Activated CD8-positive, alpha-beta memory T cell treated with anti-CD3 and anti-CD28 coated beads, Interleukin-2, amount 10 ng/mL, durations not matched to agents 7 days and 5 days (primary cell): ENCODE measurements at places on chromosomes 1 and 21.

GRCh38 chr1:214458541-214458940 lies 92.9 kb downstream of the PTPN14 start:
- no peak overlapping the region for H3K4me3 ChIP-seq
- peaks cover 25% of the 10 kb centered on the region for H3K27me3 ChIP-seq
- H3K4me1 ChIP-seq: peaks cover 9% of the 10 kb centered on the region
- DNase-seq: no peak
- no peaks in the 10 kb centered on the region for H3K36me3 ChIP-seq

- H3K4me3 ChIP-seq: no peak overlapping the region
- no peak for DNase-seq
- no peaks in the 10 kb centered on the region for H3K27me3 ChIP-seq
- no peaks in the 10 kb centered on the region for H3K4me1 ChIP-seq
These were observed 300.7 kb downstream of the SEC16B start for GRCh38 chr1:177669161-177669560.

DNA sequence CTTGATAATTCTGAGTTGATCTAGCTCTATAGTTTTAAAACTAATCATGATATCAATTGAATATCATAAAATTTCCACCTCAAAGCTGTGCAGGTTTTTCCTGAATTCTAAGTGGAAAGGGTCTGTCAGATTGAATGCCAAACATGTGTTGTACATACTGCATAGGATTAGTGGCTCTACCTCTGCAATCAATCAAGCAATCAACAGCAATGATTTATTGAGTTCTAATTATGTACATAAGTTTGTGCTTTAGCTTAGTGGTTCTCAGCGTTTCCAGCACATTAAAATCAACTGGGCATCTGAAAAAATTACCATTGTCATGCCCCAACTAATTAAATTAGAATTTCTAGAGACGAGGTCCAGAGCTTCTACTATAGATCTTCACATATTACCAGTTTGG lies 251.5 kb downstream of the BACH1 start:
- no peak overlapping the region for H3K4me3 ChIP-seq
- no peaks in the 10 kb centered on the region for H3K4me1 ChIP-seq

GRCh38 chr1:156549831-156550230 lies 22.5 kb downstream of the IQGAP3 start:
- H3K4me3 ChIP-seq: no peak overlapping the region
- H3K36me3 ChIP-seq: peaks cover 12% of the 10 kb centered on the region
- no peaks in the 10 kb centered on the region for H3K27me3 ChIP-seq
- DNase-seq: no peak
- peaks cover 15% of the 10 kb centered on the region for H3K4me1 ChIP-seq

- no peak for DNase-seq
- H3K4me3 ChIP-seq: peak overlapping the region; percentile 98
- H3K4me1 ChIP-seq: peaks cover 24% of the 10 kb centered on the region
- H3K36me3 ChIP-seq: peaks cover 15% of the 10 kb centered on the region
These were observed 471 bp upstream of the MTF2 start for GRCh38 chr1:93078638-93078985.

DNA sequence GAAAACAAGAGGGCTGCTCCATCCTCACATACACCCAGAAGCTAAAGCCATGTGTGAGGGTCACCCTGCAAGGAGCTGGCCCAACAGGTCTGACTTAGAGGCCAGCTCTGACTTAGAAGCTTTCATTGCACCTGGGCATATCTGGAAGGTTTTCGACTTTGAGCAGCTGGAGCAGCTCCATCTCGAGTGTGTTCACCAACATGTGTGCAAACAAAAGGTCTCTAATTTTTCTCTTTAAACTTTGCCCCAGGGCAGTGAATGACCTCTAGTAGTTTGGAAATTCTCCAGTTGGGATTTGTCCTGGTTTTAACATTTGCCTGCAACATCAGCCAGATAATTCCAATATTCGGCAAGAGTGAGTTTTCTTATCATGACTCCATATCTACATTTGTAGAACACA lies 108.3 kb downstream of the TNR start:
- H3K27ac ChIP-seq: no peak overlapping the region
- no peak for DNase-seq
- H3K27me3 ChIP-seq: peaks cover 25% of the 10 kb centered on the region
- H3K36me3 ChIP-seq: no peaks in the 10 kb centered on the region

DNA sequence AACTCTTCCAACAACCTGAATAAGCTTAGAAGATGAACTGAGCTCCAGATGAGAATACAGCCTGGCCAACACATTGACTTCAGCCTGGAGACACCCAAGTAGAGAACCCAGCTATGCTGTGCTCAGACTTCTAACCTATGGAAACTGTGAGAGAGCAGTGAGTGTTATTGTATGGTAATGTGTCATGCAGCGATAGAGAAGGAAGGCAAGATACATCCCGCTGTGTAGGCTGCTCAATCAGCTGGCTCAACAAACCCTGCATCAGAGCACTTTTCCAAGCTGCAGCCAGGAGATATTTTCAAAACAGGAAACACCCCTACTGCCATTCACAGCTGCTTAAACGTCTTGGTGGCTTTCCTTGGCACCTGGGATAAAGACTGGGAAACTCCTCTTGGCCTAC lies 321.3 kb downstream of the SIPA1L2 start:
- DNase-seq: no peak
- H3K27ac ChIP-seq: no peak overlapping the region
- peaks cover 13% of the 10 kb centered on the region for H3K27me3 ChIP-seq
- H3K4me3 ChIP-seq: no peak overlapping the region
- H3K36me3 ChIP-seq: no peaks in the 10 kb centered on the region

DNA sequence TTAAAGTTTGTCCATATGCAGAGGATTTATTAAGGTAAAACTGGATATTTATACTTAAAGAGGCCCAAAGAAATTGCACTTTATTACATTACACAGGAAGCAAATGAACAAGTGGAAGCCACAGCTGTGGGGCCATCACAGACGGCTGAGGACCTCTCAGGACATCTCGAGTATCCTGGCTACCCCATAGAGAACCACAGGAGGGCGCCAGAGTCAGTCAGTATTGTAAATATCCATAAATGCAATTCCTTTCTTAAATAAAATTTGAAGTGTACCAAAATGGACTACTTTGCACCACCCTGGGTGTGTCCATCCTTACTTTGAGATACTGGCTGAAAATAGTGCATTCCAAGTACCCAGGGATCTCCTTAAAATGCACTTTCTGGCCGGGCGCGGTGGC lies 257.2 kb downstream of the MRPL39 start:
- peaks cover 7% of the 10 kb centered on the region for H3K27me3 ChIP-seq
- DNase-seq: peak; percentile 54
- no peak overlapping the region for H3K4me3 ChIP-seq
- no peaks in the 10 kb centered on the region for H3K36me3 ChIP-seq
- H3K27ac ChIP-seq: no peak overlapping the region

- H3K4me3 ChIP-seq: peak overlapping the region; percentile 28
- no peak for DNase-seq
- no peak overlapping the region for H3K27ac ChIP-seq
These were observed 6.3 kb downstream of the ASPM start for GRCh38 chr1:197140121-197140520.

DNA sequence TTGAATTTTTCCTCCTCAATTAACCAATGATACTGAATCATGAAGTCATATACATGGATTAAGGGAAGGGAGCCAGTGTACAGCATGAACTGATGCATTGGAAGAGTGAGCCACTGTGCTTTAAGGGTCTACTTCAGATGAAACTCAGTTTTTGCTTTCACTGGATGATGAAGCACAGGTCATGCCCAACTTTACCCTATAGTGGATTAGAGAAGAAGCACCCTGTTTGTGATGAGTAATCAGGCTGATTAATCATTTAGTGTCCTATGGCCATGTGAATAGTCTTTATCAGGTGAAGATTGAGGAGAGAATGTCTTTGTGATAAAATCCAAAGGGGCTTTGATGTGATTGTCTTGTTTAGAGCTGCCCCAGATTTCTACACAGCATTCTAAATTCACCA lies 24.7 kb upstream of the LAMC1 start:
- H3K27me3 ChIP-seq: peaks cover 36% of the 10 kb centered on the region
- no peak overlapping the region for H3K27ac ChIP-seq

DNA sequence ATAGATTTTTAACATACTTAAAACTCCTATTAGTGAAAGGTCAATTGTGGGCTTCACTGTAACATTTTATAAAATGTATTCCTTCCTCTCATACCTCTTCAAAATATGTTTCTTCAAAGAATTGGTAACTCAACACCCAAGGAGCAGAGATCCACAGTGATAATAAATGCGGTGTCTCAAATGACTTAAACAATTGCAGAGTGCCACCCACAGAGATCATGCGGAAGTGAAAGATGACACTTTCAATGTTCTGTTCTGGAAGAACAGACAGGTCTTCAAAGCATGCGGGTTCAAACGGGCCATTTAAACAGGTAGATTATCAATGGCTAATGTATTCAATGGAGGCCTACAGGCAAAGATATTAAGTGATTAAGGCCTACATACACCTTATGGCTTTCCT lies 157.0 kb upstream of the GREM2 start:
- H3K4me3 ChIP-seq: no peak overlapping the region
- H3K27me3 ChIP-seq: no peaks in the 10 kb centered on the region
- no peak overlapping the region for H3K27ac ChIP-seq
- no peak for DNase-seq
- H3K36me3 ChIP-seq: no peaks in the 10 kb centered on the region

DNA sequence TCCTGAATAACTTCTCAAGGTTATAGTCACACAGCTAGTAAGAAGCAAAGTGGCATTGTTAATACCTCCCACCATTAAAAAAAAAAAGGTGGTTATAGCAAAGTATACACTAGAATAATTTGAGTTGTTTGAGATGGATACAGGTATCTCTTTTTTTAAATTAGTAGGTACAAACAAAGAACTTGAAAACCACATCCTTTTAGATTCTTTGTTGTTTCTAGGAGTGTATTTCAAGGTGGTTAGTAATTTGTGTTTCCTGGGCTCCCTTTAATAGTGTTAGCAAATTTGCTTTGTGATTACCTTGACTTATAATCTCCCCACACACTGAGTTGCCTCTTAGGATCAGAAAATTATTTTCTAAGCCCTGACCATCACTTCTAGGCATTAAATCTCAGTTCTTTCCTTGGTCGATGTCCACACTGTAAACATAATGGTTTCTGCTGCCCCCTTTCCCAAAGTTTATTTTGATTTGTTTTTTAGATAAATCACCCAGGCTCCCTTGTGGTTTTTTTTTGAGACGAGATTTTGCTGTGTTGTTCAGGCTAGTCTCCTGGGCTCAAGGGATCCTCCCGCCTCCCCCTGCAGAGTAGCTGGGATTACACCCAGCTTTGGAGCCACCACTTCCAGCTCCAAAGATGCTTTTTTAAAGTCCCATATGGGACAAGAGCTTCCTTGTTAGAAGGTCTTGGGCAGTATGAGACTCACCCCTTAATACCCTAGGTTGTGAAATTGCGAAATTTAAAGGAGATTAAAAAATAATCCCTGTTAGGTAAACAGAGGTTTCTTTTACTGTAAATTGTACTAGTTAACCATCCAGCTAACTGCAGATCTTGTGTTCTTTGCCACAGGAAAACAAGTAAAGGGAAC lies 6.2 kb downstream of the AKIRIN1 start:
- DNase-seq: no peak
- no peaks in the 10 kb centered on the region for H3K27me3 ChIP-seq
- peaks cover 52% of the 10 kb centered on the region for H3K36me3 ChIP-seq
- H3K4me1 ChIP-seq: peaks cover 69% of the 10 kb centered on the region

DNA sequence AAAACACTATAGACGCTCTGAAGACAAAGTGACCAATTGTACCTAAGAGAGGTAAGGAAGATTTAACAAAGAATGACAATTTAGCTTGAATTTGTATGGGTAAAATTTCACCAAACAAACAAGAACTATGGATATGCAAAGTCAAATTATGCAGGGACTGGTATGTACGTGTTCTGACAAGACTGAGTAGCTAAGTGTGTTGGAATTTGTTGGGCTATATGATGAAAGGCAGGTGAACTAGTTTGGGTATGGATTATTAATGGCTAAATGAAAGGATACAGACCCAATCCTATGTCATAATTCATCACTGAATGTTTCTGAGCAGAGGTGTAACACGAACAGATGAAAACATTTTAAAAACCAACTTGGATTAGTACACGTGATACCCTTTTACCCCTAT lies 7.6 kb downstream of the DNTTIP2 start:
- peaks cover 14% of the 10 kb centered on the region for H3K4me1 ChIP-seq
- H3K4me3 ChIP-seq: no peak overlapping the region
- no peak overlapping the region for H3K27ac ChIP-seq
- no peaks in the 10 kb centered on the region for H3K27me3 ChIP-seq
- H3K36me3 ChIP-seq: peaks cover 53% of the 10 kb centered on the region

DNA sequence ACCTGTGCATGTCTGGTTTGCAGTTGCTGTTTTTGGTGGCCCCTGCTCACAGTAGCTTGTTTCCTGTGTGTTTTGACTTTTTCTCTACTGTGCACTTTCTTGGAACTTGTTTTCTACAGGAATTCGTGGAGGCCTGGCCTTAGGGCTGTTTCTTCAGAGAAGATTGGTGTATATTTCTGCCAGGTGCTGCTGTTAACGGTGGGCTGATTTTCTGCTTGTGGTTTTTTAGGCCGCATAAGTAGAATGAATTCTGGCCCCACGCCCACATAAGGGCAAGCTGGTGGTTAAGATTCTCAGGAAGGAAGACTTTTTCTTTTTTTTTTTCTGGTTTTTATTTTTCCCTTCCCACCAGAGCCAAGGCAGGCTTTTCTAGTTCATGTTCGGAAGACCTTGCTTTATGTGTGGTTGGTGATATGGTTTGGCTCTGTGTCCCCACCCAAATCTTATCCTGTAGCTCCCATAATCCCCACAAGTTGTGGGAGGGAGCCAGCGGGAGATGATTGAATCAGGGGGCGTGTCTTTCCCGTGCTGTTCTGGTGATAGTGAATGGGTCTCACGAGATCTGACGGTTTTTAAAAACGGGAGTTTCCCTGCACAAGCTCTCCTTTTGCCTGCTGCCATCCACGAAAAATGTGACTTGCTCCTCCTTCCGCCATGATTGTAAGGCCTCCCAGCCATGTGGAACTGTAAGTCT lies 71.5 kb upstream of the DISP3 start:
- H3K4me3 ChIP-seq: no peak overlapping the region
- DNase-seq: peak; percentile 62
- peaks cover 19% of the 10 kb centered on the region for H3K36me3 ChIP-seq
- peaks cover 24% of the 10 kb centered on the region for H3K4me1 ChIP-seq

DNA sequence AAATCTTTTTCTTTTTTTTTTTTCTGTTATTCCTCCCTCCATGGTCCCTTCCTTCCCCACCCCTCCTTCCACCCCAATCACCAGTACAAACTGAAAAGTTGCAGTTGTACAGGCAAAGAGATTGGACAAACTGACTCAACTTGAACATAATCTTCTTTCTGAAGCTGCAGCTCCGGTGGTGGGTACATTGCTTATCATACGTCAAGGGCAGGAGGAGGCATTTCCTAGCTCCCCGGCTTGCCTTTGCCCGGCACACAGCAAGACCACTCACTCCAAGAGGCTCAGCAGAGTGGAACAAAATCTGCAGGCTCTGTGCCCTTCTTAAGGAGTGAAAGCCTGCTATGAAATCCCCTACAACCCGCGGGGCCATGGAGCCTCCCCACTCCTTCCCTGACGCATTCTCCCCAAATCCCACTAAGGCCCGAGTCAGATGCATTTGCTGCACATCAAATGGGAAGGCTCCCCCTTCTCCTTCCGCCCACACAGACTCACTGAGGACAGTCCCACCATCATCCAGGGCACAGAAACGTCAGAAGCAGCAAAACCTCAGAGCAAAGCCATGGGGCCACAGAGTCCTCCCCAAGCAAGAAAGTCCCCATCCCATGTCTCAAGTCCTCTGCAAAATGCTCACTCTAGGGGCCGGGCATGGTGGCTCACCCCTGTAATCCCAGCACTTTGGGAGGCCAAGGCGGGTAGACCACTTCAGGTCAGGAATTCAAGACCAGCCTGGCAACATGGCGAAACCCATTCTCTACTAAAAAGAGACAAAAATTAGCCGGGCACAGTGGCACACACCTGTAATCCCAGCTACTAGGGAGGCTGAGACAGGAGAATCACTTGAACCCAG lies 45.9 kb downstream of the SYF2 start:
- DNase-seq: no peak
- no peaks in the 10 kb centered on the region for H3K4me1 ChIP-seq
- no peak overlapping the region for H3K27ac ChIP-seq
- H3K36me3 ChIP-seq: no peaks in the 10 kb centered on the region
